Stimulated activated CD8-positive, alpha-beta memory T cell treated with anti-CD3 and anti-CD28 coated beads, Interleukin-15, amount 100 ng/mL, for 24 hours (primary cell): ENCODE measurements at places on chromosomes 2 and 18.

- DNase-seq: no peak
These were observed 218 bp downstream of the DGKD start for GRCh38 chr2:233354500-233354924.

DNA sequence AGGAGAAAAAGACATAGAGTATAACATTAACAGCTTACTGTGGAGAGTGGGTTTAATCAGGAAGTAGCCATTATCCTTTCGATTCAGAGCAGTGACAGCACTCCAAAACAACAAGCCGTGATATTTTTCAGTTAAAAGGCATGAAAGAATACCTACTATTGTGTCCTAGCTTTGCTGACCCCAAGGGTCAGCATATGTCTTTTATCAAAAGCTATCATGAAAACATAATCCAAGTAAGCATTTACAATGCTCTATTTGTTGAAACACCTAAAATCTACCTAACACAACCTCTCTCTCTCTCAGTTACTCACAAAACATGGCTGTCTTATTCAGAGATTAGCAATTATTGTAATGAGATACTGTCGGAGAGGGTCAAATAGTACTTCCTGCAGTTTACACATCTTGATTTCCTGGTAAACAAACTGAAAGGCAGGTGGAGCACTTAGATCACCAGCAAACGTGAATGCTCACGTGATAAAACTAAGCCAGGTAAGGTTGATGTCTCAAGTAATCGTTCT lies 100.0 kb downstream of the BAZ2B start:
- no peak for DNase-seq

DNA sequence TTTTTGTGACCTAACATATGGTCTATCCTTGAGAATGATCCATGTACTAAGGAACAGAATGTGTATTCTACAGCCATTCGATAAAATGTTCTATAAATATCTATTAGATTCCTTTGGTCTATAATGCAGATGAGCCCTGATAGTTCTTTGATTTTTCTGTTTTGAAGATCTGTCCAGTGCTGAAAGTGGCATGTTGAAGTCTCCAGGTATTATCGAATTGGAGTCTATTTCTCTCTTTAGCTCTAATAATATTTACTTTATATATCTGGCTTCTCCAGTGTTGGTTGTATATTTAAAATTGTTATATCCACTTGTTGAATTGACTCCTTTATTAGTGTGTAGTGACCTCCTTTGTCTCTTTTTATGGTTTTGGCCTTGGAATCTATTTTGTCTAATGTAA lies 377.9 kb downstream of the ARL6IP6 start:
- no peak for DNase-seq

- DNase-seq: no peak
These were observed 29.8 kb downstream of the CYTIP start for GRCh38 chr2:157414050-157414449.

DNA sequence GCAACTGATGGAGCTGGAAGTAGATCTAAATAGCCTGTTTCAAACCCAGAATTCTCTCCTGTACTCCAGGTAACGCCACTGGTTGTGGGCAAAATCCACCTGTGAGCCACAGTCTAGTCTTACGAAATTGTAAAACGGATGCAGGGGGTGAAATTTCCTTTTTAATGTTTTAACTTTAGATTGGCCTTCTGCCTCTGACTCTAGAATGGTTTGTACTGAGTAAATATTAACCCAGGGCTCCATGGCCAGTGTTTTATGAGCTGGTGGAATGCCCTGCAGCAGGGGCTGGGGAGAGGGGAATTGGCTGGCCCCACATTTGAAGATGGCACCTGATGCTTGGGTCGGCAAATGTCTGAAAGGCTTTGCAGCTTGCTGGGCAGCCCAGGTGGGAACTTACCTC lies 156.6 kb downstream of the MYCN start:
- no peak for DNase-seq

GRCh38 chr2:159890551-159891266 lies 92.7 kb upstream of the CD302 start:
- DNase-seq: no peak

- no peak for DNase-seq
These were observed 10.1 kb downstream of the RPL31 start for GRCh38 chr2:101012054-101012705.

DNA sequence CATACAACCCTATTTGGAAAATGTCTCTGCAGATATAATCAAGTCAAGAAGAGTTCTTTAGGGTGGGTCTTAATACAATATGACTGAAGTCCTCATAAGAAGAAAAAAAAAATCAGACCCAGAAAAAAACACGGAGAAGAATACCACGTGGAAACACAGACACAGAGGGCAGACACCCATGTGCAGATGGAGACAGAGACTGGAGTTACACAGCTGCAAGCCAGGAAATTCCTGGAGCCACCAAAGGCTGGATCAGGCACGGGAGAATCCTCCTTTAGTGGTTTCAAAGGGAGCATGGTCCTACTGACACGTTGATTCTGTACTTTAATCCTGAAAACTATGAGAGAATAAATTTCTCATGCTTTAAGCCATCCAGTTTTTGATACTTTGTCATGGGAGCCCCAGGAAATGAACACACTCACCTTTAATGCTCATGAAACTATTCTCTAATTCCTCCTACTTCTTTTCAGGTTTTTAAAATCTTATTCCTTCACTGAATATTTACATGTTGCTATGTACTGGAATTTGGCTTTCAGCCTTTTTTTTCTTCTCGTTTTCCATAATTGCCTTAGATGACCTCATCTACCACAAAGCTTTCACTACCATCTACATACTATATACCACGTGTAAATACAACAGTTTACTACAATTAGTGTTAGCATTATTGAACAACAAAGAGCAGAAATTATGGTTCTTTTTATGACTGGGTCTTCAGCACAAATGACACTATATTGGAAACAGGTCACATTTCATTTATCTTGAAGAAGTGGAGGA lies 529.1 kb downstream of the IRS1 start:
- no peak for DNase-seq

DNA sequence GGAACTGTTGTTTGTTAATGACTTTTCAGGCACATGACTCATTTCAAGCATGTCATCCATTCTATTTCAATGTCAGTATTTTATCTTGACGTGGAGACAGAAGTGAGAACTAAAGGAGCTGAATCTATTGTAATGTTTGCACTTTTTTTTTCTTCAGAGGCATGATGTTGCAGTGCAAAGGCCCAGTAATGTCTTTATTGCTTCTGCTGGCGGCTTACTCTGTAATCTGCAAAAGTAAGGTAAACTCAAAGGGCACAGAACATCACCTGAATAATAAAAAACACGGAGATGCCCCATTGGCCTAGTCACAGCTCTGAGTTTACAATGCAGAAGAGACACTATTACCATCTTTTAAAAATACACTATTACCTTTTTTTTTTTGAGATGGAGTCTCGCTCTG lies 2.4 kb upstream of the CNNM3 start:
- no peak for DNase-seq

DNA sequence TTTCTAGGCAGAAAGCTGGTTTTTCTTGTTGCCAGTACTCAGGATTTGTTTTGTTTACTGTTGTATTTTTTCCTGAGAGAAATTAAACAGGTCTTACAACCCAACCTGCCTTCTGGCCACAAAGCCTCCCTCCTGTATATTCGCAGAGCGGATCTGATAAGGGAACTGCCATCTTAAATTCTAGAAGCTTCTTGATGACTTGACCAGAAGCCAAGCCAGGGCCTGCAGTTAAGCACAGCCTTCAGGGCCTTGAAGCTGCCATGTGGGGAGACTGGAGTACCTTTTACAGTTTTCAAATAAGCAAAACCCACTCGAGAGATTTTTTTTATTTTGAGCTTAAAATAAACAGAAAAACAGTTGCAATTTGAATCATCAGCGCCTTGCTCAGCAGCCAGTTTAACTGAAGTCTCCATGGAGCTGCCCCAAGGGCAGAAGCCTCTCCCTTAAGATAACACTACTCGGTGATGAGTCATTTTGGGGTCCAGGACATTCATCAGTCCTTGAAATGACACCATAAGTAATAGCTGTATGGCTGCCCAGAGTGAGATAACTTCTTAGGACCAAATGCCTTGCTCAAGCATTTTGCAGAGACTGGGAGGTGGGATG lies 51.5 kb upstream of the PHLPP1 start:
- no peak for DNase-seq

DNA sequence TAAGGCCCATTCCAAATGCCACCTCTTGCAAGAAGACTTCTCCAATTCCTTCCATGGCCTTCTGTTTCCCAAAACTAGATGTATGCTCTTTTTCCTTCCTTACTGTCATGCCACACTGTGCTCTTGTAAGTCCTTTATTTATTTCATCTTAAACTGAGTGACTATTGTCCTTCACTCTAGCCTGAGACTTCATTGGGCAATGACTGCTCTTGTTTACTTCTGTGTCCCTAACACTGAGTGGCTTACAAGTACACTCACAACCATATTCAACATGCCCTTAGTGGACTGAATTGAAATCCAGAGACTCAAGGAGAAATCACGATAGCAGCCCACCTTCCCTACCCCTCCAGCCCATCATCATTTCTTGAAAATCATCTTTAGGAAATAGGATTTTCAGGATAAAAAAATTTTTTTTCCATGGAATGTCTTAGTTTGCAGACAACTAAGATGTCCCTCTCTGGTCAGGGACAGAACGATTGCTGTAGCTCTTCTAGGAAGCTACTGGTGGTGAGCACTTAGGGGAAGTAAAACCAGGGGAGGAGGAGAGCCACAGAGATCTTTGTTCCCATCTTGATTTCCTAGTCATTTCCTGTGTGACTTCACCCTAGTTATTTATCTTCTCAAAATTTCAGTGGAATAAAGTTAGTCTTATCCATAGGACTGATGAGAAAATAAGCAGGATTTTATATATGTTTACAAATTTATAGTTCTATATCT lies 80.7 kb downstream of the CYRIA start:
- no peak for DNase-seq

DNA sequence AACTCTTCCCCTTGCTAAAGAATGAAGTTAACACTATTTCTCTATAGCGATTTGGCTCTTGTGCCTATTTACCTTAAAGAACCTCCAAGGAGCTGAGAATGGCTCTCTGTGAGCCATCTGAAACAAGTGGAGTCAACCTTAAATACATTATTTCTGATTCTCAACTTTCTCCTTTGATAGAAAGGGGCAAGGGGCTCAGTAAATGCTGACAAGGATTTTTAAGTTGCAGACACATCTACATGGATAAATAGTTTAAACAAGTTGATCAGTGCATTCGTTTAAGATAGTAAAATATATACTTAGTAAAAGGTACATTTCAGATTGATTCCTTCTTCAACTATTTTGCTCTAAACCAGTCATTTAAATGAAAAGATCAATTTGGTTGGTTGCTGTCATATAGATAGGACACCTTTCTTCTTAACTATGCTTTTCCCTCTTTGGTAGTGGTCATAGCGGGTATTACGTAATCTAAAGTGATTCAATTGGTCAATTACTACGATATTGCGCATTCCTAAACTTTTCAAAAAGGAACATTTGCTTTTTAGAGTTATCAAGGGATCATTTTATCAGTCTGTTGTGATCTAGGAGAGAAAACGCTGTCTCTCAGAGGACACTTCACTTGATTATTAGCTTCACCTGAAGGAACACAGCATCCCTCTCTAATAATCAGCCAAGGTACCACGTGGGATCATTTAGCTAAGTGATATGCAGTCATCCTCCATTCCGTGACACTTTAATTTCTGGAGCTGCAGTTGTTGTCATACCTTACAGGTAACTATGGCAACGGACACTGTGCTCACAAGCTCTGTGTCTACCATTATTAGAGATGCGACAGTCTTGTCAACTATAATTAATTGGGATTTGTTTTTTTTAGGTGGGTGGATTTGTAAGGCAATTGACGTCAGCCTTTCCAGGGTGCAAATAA lies 50.9 kb upstream of the KCNE4 start:
- no peak for DNase-seq

- DNase-seq: no peak
These were observed 293.3 kb upstream of the PARD3B start for GRCh38 chr2:204251998-204252376.

- DNase-seq: no peak
These were observed 309.5 kb downstream of the PIK3C3 start for GRCh38 chr18:42264497-42264896.

DNA sequence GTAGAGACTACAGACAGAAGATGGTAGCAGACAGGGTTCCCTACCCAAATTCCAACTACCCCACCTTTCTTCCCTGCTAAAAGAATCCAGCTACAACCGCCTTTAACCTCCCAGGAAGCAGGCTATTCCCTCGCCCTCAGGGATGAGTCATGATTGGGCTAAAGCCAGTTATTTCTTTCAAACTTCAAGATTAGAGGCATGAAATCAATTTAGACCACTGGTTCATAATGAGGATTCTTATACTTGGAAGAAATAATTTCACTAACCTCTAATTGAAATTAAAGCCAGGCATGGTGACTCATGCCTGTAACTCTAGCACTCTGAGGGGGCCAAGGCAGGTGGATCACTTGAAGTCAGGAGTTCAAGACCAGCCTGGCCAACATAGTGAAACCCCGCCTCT lies 20.0 kb downstream of the TRIP12 start:
- no peak for DNase-seq

DNA sequence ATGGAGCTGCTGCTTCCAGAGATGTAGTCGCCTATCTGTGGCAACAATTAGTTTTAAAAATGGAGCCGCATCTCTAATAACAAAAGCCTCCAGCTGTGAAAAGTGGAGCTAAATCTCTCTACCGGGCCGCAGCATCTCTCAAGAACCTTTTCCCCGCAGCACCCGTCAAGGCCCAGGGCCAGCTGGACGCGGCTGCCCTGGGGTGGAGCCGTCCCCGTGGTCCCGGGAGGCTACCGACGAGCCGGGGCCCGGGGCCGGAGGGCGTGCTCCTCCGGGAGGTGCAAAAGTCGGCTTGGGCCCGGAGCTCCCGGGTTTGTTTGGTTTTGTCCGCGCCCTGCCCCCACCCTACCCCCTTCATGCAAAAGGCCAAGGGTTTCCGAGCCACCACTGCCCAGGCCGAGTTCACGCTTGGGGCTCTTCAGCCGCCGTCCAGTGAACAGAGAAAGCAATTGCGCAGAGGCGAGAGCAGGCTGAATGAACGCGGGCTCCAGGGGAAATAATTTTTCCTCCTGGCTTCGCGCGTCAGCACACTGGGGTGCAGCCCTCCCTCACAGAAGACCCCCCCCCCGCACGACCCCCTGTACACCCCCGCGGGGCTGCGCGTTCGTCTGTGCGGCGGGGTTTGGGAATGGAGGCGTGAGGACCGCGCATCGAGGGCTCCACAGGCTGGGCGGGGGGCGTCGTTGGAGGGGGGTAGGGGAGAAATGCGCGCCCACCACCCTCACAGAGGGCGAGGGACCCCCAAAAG lies 557 bp upstream of the GREB1L start:
- no peak for DNase-seq
